ENCODE measurements at places on chromosomes 2 and 18.

DNA sequence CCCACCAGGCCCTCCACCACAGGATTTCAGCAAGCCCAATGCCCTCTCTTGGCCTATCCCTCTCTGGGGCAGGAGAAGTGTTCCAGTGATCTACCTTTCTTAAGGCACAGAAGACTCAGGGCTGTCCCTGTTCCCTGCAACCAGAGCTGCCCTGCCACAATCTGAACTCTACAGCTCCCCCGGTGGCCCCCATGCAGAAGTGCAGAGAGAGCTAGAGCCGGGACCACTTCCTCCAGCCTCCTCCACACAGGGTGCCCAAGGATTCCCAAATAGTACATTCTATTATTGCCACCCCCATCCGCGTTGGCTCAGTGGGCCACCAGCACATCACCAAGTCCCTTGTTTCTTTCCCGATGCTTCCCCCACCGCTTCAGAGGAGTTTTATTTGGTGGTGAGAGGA is 114.8 kb upstream of the PTPRM start:
- peak; percentile 12 for DNase-seq

GRCh38 chr2:212811036-212811805 is 272.6 kb upstream of the ERBB4 start:
- no peak for DNase-seq

- no peak for DNase-seq
Observed at GRCh38 chr2:72926811-72927465, 9.6 kb downstream of the EMX1 start.

- no peak for DNase-seq
Observed at GRCh38 chr2:129296806-129297205, 682.7 kb upstream of the RAB6C start.

- no peak for DNase-seq
Observed at GRCh38 chr2:112634153-112634873, 11.4 kb upstream of the SLC20A1 start.

DNA sequence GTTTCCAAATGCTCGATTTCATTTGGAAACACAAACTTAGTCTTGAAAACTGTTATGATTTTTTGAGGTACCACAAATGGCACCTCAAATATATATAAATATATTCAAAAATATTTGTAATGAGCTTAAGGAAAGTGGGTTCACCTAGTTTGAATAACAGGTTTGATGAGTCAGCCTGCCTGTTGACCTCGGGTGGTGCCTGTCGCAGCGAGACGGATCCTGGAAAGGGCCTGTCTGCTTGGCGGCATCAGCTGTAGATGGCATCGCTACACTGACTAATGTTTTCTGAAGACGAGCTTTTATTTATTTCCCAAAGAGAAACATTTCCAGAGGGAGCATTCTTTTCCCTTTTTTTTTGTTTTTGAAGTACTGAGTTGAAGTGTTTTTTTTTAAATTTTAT is 6.9 kb downstream of the ALLC start:
- no peak for DNase-seq

DNA sequence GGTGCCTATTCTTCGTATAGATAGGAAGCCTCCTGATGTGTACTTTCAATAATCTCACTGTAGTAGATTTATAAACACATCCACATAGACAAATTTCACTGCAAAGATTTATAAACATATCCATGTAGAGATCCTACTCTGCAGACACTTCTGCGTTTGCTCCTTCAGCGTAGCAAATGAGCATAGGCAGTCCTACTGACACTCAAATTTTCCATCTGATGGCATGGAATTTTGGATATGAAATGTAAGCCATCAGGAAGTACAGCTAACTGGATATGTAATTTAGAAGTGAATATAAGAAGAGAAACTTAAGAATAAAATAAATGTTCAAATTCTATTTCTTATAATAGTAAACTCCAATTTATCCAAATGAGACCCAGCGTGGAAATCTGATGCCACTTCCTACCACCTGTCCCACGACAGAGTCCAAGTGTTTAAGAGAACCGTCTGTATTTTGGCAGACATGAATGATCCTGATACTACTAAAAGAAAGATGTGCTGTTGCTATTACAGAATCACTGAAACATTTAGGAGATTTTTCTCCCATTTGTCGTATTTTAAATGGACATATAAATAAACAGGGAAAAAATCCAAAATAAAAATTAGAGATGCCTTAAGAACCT is 86.0 kb downstream of the DTNA start:
- no peak for DNase-seq

DNA sequence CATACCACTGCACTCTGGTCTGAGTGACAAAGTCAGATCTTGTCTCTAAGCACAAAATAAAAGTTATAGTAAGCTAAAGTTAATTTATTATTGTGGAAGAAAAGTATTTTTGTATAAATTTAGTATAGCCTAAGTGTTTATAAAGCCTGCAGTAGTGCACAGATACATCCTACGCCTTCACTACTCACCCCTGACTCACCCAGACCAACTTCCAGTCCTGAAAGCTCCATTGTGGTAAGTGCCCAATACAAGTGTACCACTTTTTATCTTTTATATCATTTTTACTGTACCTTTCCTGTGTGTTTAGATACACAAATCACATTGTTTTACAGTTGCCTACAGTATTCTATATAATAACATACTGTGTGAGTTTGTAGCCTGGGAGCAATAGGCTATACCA is 57.5 kb downstream of the UBE2E3 start:
- DNase-seq: no peak

GRCh38 chr2:226837334-226837733 is 1.5 kb downstream of the RHBDD1 start:
- peak; percentile 23 for DNase-seq

DNA sequence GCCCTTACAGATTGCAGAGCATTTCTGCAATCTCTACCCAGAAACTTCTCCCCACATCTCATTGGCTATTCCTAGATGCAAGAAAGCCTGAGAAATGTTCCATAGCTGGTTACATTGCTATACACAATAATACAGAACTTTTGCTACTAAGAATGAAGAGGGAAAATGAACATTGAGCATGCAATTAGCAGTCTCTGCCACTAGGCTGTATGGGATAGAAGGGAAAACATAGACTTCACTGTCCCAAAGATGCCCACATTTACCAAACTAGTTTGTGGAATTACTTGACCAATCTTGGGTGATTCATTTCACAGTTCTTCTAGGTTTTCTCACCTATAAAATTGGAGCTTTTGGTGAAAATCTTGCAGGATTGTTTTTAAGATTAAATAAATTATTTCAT is 265.7 kb upstream of the NT5C1B start:
- no peak for DNase-seq

- DNase-seq: no peak
Observed at GRCh38 chr2:132415915-132416722, 486 bp upstream of the GPR39 start.

DNA sequence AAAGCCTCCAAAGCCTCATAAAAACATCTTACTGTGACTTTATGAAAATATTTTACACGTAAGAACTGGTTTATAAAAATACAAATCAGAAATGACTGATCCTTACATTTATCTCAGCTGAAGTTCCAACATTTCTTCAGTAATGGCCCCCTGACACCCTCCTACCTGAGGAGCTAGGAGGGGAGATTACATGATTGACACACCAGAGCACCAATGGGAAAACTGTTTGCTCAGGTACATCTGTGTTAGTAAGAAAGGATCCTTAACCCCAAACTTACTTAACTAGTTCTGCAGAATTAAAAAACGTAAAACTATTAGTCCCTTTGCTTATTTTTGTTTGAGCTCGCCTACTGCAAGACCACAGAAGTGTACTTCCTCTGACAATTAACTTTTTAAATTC is 27.0 kb downstream of the ENOSF1 start:
- DNase-seq: no peak

DNA sequence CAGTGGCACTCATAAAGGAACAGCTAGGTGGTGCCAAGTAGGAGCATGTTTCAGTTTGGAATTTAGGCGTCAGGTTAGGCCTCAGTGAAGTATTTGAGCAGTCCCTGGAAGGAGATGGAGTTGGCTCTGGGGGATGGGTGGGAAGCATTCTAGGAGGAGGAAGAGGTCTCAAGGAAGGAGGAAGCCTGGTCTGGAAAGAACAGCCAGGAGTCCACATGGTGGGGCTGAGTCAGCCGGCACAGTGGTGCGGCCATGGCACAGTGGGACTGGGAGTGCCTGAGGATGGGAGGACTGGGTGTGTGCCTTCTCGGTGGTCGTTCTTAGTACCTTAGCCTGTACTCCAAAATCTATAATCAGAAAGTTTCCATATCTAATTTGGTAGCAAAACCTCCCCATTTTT is 373.3 kb downstream of the PTPRM start:
- no peak for DNase-seq

DNA sequence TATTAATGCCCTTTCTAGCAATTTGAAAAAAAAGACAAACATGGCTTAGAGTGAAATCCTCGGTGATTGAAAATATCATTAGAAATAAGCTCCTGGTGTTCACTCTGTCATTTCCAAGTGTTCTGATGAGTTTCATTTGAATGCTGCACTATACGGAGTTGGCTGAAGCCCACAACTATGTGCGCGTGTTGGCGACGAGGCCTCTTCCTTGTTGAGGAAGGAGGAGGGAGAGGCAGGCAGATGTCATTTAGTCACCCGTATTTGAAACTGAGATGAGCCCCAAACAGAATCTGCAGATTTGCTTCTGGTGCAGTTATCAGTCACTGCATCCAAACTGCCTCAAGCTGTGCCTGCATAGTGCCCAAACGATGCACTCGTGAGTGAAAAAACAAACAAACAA is 23.5 kb upstream of the SKOR2 start:
- no peak for DNase-seq

DNA sequence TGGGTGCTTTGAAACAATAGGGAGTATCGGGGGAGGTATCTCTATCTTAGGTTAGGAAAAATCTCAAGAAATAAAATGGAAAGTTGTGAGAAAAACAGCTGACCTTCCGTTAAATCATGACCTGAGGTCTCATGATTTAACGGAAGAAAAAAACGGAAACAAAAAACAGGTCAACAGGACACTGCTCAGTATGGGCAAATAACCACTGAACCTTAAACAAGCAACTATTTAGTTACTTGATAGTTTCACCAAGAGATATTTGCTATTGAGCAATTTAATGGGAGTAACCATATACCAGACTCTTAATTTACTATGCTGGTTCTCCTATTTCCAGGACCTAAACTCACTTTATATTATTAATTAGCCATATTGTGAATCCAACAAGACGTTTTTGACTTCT is 150.8 kb downstream of the PARD3B start:
- DNase-seq: no peak

GRCh38 chr18:26419746-26420145 is 128.6 kb downstream of the KCTD1 start:
- no peak for DNase-seq

DNA sequence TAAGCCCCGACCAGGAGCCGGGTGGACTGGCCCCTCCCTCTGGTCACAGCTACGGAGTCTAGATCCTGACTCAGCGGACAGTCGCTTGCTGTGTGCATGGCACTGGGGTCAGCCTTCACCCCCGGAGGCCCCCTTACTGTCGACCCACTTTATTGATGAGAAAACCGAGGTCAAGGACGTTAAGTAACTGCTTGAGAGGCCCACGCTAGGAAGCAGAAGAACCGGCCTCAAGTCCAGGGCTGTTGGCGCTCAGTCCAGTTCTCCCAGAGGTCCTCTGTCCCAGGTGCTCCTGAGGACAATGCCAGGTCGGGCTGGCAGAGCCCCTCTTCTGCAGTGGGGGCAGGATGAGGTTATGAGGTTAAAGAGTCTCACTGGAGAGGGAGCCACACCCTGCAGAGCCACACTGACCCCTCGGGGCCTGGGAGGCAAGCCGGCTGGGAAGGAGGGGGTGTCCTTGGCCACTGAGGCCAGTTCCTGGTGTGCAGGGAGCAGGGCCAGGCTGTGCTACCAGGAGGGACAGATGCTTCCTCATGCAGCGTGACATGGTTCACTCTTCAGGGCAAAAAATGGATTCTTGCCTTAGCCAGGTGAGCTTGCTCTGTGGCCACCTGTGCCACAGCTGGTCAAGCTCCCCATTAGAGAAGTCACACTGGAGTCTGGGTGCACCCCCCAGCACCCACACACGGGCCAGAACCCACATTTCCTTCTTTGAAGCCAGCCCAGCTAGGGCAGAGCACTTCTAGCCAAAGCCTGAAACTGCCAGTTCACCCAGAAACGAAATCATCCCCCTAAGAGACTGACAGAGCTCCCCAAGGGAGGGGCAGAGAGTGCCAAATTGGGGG is 47.3 kb upstream of the HPCAL1 start:
- DNase-seq: no peak

DNA sequence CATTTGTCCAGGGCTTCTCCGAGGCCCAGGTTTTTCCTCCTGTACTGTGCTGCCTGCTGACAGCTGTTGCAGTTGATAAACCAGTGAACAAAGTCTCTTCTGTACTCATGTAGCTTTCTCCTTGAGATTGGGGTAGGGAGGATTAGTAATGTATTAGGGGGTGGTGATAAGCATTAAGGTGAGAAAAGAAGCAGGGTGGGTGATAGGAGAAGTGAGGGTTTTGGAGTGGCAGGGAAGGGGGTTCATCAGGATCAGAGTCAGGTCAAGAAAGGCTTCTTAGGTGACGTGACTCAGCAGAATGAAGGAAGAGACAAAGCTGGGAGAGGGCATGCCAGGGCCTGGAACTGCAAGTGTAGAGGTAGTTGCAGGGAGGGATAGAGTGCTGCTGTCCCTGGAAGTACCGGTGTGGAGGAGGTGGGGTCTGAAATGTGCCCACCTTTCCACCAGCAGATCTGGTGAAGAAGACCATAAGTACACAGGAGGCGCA is 48.7 kb downstream of the PKP4 start:
- DNase-seq: no peak

DNA sequence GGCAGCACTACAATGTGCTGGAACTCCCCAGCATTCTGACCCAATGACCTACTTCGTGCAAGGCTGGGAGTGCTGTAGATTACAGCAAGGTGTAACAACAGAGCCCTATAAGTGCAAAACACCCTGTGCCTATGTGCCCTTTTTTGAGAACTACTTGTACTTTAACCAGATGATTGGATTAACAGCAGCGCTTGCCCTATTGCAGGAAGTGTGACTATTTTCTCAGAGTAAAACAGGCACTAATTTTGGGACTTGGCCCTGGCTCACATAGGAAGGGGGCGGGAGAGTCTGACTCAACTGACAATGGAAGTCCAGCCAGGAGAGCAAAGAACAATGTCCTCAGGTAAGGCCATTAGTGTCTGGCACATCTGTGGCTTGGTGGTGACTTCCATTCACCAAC is 35.6 kb upstream of the RNF125 start:
- DNase-seq: no peak

- no peak for DNase-seq
Observed at GRCh38 chr2:159988412-159988970, 73.9 kb downstream of the PLA2R1 start.

- no peak for DNase-seq
Observed at GRCh38 chr2:75646090-75646582, 447 bp upstream of the MRPL19 start.

Data from DND-41 (cell line).